ENCODE measurements at places on chromosomes 6 and 20. TPM values are rescaled to one million over a fixed set of nuclear protein-coding genes. Genes with fewer than 3 reads are reported as not detected.

Gene CEBPB
- 29.6 TPM for total RNA-seq

Gene LRRN4
- total RNA-seq, result not detected

Gene HCK
- total RNA-seq, result not detected

Gene XKR7
- total RNA-seq, result not detected

Gene MUCL3
- total RNA-seq, result not detected

Gene HLA-G
- not detected for total RNA-seq

GRCh38 chr6:22141241-22141745 is 155.5 kb downstream of the PRL start:
- DNase-seq, result peak; percentile 7

- DNase-seq, result no peak
Measured at GRCh38 chr20:12394786-12395185, 477.1 kb downstream of the BTBD3 start.

- peak; percentile 87 for DNase-seq
Measured at GRCh38 chr20:25399037-25399430, 8.4 kb upstream of the ABHD12 start.

DNA sequence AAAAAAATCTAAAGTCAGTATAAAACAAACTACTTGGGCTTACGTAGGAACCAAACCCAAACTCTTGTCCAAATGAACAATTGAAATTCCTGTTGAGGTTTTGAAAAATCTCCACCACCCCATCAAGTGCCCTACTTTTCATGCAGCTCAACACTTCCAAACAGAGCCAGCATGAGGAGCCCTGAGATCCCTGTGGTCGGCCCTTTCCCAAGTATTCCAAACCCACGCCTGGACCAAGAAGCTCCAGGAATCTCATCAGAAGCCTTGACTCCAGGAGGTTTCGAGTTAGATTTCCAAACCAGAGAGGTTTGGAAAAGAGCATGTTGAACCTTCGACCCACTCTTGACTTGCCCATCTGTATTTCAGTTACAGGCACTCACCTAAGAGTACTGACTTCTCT is 179.3 kb downstream of the MTFR2 start:
- no peak for DNase-seq

DNA sequence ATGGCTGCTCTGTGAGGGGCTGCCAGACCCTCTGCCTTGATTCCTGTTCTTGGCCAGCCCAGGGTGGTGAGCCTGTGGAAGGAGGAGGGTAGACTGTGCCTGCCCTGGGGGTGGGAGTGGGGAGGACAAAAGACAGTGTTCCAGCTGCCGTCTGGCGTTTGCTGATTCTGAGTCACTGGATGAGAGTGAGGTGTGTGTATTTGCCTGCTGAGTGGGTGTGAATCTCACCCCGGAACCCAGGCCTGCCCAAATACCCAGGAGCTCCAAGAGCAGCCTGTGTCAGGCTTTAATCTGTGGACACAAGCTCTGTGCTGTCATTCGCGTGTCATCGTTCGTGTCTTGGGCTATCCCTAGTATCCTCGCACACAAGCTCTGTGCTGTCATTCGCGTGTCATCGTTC is 2.6 kb upstream of the LKAAEAR1 start:
- no peak for DNase-seq

DNA sequence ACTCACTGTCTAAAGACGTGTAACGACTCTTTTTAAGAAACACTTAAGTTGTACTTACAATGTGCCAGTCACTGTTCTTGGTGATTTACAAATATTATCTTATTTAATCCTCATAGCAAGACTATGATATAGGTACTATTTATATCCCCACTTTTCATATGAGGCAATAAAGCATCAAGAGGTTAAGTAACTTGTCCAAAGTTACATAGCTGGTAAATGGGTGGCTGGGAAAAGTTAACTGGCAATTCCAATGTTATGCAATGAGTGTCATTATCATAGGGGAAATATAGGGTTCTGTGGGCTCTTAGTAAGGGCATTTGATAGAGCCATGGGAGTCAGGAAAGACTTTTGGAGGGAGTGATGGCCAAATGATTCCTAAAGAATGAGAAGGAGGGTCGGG is 21.4 kb upstream of the RIPOR2 start:
- DNase-seq, result no peak

DNA sequence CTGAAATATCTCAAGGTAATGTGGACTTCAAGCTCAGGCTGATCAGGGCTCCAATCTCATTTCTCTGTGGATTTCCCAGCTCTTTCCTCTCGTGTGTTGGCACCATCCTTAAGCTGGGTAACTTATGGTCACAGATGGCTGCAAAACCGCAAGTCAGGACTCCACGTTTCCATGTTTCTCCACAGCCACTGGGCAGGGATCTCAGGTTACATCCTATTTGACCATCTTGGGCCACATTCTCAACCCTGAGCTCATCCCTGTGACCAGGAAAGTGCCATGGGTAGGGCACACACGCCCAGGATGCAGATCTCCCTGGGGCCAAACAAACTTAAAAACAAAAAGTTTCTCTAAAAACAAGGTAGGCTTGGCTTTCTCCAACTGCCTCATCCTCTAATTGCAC is 15.4 kb downstream of the RPS6KA2 start:
- peak; percentile 40 for DNase-seq

Data from myocyte (in vitro differentiated cells).